ENCODE measurements at places on chromosomes 4 and X.

DNA sequence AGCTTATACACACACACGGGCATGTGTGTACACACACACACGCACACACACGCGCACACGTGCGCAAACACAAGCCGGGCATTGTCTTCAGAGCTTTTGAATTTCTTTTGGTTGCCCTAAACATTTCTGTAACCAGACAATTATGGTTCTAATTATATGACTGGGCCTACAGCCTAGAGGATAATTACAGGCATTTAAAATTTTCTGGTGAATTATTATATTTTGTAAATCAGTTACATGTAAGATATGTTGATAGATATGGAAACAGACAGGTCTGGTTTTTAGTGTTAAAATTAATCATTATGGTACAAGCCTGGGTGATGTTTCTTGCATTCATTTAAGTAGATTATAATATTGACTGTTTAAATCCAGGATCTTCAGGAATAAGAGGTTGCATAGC is 1120.5 kb downstream of the ADGRL3 start:
- DNase-seq: no peak

DNA sequence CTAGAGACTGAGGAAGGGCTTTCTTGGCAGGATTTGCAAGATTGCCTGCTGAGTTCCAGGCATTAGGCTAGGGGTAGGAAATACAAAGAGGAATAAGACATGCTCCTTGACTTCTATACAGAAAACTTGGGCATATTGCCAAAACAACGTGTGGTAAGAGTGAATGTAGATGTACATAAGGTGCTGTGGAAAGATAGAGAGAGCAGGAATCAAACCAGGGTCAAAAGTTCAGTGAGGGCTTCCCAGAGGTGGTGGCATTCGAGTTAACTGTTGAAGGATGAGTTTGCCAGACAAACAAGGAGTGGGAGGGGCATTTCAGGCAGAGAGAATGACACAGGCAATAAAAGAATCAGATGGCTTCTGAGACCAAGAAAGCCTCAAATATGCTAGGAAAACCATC is 187.9 kb downstream of the KDR start:
- DNase-seq: peak; percentile 31

- DNase-seq: no peak
Measured at GRCh38 chr4:169341490-169341889, 70.7 kb upstream of the SH3RF1 start.

GRCh38 chrX:68428431-68428830 is 4.9 kb downstream of the OPHN1 start:
- peak; percentile 17 for DNase-seq

- peak; percentile 85 for DNase-seq
Measured at GRCh38 chrX:124406294-124407014, 60.1 kb downstream of the SH2D1A start.

DNA sequence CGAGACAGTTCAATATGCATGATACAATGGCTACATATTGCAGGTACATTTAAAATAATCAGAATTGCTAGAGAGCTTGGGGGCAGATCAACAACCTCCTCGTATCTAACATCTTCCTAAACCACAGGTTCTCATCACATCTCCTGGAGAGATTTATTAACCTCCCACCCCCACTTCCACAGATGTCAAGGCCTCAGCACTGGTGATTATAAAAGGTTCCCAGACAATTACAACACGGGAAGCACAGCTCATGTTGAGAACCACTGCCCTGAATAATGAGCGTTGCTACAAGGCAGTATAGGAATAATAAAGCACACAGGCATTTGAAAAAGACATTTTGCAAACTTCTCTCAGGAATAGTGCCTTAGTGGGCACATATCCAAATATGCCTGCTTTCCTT is 42.8 kb downstream of the ELOVL6 start:
- no peak for DNase-seq

DNA sequence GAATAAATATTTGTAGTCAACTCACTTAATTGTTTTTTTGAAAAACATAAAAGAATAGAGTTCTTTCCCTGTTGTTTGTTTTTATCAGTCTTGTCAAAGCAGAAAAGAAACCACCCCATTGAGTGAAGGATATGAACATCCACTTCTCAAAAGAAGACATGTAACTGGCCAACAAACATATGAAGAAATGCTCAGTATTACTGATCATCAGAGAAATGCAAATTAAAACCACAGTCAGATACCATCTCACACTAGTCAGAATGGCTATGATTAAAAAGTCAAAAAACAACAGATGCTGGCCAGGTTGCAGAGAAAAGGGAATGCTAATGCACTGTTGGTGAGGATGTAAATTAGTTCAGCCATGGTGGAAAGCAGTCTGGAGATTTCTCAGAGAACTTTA is 326.1 kb upstream of the EMCN start:
- no peak for DNase-seq

- DNase-seq: no peak
Measured at GRCh38 chr4:179662522-179662921, 2220.3 kb upstream of the AGA start.

- DNase-seq: no peak
Measured at GRCh38 chr4:74449571-74450297, 4.8 kb downstream of the AREG start.

DNA sequence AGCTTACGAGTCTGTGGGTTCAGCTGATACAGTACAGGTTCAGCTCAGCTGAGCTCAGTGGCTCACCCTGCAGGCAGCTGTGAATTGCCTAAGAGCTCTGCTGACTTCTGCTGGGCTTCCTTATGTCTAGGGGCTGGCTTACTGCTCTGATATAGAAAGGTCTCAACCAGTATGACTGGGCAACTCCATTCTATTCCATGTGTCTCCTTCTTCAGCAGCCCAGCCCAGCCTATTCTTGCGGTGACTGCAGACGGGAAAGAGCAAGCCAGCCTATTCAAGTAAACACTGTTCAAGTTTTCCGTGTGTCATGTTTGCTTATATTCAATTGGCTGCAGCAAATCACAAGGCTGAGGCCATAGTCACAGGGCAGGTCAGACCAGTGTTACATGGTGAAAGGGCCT is 615.4 kb upstream of the ZFP42 start:
- peak; percentile 36 for DNase-seq

GRCh38 chr4:159281771-159282170 is 178.9 kb downstream of the RAPGEF2 start:
- no peak for DNase-seq

DNA sequence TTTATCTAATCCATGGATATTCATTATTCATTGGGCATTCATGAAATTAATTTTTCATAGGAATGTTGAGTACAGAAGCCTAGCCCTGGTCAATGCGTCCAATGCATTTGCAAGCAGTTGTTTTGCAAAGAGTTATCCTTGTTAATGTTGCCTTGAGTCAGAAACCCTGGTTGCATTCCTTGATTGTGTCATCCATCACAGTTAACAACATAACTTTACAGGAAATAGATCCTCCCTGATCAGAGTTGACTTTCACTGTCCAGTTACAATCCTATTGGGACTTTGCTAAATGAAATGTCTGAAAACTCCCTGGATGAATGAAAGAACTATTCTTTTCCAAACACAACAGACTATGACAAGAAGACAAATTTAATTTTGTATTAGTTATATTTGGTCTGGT is 924.3 kb upstream of the SLIT2 start:
- no peak for DNase-seq

- no peak for DNase-seq
Measured at GRCh38 chr4:186298031-186298647, 32.1 kb downstream of the F11 start.

DNA sequence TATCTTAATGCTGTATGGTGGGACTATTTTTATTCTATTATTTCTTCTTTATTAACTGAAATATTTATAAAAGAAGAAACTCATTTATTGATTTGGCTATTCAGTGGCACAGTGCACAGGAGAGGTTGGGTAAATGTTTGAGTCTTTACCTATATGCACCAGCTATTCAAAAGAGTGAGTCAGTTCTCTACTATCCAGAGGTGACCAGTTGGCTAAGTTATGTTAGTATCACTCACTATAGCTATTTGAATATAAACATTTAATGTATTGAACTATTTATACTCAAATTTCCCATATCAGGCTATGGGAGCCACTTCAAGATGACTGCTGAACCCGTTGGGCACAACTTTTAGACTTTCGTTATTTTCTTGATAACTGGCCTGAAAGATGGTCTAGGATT is 106.1 kb upstream of the VEGFC start:
- no peak for DNase-seq

GRCh38 chr4:5932035-5932568 is 39.2 kb upstream of the CRMP1 start:
- no peak for DNase-seq

DNA sequence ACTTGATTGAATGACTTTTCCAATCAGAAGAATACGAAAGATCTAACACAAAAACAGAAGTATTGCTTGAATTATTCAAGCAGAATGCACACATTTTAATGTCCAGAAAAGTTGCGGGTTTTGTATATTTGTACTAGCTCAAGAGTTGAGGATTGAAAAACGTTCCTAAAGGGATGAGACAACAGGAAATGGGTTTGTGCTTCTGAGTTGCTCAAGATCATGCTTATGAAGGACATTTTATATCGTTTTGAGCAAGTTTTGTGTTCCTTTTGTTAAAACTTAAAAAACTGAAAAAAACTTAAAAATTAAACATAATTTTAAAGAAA is 353 bp upstream of the SMIM10 start:
- DNase-seq: no peak

DNA sequence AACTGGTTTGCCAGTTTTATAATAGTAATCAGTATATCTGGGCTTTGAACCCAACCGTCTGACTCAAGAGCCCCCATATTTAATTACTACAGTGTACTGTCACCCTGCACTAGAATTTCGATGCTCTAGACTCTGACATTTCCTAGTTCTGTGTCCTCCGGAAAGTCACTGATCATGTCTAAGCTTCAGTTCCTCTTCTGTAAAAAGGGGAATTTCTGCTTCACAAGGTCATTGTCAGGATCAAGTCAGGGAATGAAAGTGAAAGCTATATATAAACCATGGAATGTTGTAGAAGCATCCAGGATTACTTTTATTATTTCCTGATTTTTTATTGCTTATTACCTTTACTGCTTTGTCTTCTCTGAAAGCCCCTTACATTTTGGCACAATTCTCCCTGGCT is 4.0 kb upstream of the KCNIP4 start:
- no peak for DNase-seq

- no peak for DNase-seq
Measured at GRCh38 chrX:17919896-17920446, 58.9 kb upstream of the RAI2 start.

All from A673 (cell line).